Right kidney (tissue), 9 donors: ENCODE measurements at places on chromosomes 5 and 9.

GRCh38 chr5:124056991-124057723, 545.2 kb downstream of the CSNK1G3 start:
- DNase-seq: peak; percentile 50

GRCh38 chr9:130939405-130940026, 469 bp upstream of the FIBCD1 start:
- DNase-seq: peak; percentile 72

DNA sequence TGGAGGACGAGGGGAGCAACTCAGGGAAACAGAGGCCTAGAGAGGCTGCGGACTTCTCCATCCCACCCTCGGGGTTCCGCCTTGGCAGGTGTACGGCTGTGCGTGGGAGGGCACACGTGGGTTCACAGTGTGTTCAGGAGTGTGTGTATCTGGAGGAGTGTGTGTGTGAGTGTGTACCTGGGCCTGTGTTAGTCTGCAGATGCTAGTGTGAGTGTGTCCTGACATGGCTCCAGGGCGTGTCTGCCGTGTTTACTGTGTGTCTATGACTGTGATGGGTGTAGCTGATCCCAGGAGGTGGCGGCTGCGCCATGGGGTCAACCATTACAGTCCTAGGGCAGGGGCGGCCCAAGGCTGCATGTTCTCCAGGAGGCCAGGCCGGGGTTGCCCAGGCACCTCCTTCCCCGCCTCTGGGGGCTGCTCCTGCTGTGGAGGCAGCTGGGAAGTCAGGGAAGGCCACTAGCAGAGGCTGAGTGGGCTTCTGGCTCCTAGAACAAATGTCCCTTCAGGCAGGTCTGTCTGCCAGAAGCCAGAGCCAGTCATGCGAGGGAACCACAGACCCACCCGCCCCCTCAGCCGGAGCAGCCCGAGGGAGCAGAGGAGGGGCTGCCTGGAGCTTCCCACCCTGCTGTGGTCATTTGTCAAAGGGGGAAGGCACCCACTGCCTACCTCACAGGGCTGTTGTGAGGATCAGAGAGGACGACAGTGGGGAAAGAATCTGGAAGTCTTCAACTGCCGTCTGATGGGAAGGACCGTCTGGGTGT, 21.4 kb downstream of the CRB2 start:
- DNase-seq: peak; percentile 59

DNA sequence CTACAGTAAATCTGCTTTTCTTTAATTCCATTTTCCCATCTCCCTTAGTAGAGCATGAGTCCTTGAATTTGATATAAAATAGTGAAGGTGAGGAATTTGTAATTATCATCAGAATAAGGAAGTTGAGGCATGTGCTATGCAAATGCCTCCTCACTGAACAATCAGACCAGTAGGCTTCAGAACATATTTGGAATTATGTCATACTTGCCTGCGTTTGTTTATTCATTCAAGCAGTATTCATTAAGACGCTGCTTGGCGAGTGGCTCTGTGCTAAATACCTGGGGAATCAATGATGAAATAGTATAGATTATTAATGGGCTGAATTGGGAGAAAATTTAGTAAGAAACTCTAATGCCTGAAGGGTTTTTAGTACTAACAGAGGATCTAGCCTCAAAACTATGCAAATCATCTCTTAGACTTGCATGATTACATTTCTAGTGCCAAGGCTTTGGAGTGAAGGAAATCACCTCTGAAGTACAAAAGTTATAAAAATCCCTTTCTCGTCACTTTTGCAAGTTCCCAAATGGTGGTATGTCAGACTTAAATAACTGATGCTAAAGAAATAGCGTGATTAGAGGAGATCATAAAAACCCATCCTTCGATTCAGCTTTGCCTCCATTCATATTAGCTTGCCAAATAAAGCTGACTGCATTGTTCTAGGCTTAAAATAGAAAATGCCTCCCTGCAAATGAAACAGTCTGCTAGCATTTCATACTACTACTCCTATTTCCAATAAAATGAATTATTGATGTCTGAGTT, 141.7 kb downstream of the PCSK5 start:
- DNase-seq: no peak

DNA sequence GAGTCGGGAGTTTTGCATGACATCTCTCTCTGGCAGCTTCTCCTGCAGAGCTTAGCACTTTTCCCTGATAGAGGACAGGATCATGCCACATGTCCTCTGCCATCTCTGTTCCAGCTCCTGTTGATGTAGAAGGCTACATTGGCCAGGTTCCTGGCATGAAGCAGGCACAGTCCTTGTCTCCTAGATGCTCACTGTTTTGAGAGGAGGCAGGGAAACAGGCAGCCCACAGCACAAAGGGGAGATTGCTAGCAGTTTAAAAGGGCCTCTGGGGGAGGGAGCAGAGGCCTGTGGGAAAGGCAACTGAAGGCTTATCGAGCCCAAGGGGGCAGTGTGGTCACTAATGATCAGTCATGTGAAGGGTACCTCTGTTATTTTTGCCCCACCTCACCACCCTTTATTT, 10.7 kb downstream of the ARHGAP26 start:
- DNase-seq: no peak

DNA sequence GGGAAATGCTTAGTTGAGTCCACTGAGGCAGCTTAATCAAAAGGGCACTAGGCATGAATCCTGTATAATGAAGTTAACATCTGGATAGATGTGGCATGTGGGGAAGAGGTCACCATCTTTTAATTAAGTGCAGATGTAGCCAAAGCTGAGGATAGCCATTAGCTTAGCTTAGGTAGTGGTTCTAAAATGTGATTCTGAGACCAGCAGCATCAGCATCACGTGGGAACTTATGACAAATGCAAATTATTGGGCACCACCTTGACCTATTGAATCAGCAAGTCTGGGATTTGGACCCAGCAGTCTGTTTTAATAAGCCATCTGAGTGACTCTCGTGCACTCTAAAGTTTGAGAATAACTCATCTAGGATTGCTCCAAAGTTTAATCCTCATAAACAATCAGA, 63.8 kb downstream of the SNCAIP start:
- no peak for DNase-seq

- no peak for DNase-seq
These were observed 46.3 kb downstream of the SMIM15 start for GRCh38 chr5:61115968-61116367.

DNA sequence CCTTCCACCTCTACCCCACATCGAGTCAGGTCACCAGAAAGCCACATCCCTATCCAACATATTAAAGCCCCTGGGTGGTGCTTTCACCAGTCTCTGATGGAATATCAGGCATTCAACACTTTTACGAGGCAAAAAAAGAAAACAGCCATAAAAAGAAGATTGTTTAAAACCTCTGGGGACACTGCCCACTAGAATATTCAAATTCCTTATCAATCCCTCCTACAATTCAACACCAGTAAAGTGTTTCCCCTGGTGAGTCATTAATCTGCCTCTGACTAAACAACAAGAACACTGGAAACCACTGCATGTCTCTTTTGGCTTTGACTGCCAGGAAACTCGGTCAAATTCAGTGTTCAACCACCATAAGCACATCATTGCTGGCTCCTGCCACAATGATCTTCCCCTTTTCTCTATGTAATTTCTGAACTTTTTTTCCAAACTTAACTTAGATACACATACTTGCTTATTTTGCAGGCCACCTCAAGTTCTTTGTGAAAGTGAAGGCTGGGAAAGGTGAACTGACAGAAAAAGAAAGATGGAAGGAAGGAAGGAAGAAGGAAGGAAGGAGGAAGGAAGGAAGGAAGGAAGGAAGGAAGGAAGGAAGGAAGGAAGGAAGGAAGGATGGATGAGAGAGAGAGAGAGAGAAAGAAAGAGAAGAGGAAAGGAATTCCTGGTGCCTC, 105.3 kb downstream of the PAX5 start:
- DNase-seq: no peak

DNA sequence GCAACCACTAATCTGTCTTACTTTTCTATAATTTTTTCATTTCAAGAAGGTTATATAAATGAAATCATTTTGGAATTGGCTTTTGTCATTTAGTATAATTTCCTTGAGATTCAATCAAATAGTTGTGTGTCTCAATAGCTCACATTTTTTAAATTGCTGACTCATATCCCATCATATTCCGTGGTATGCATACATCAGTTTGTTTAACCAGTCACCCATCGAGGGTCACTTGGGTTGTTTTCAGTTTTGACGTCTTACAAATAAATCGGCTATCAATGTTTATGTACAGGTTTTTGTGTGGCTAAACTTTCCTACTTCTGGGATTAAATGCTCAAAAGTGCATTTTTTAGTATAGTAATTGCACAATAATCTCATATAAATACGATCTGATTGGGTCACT, 185.5 kb downstream of the TAF11L14 start:
- DNase-seq: no peak

- peak; percentile 30 for DNase-seq
These were observed 68.6 kb upstream of the DPYSL3 start for GRCh38 chr5:147578228-147579024.

DNA sequence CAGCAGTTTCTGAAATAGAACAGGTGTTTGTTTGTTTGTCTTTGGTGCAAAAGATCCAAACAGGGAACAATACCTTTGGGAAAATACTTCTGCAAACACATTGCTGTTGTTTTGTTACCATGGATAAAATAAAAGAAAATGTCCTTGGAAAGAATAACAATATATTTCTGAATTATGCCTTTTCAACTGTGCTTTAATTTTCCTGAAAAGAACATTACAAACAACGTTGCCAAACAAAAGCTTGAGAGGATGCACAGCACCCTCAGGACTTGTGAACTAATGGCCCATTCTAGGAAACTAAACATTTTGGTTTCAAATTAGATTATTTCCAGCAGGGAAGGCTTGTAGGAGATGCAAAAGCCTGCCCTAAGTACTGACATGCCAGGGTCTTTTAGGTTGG, 967.2 kb downstream of the TLE4 start:
- no peak for DNase-seq

GRCh38 chr5:143086908-143087637, 316.4 kb downstream of the NR3C1 start:
- DNase-seq: peak; percentile 35

DNA sequence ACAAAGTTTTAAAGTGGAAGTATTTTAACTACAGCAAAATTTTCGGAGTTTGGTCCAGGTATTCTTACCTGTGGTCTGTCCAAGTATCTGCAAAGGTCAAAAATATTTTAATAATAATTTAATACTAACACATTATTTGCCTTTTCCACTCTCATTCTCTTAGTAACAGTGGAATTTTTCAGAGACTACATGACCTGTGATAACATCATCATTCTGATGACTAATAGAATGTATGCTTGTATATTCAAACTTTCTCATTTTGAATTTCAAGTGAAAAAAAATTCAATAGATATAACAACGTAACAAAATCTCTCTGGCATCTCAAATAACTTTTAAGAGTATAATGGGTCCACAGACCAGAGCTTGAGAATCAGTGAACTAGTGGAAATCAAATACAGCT, 78.3 kb downstream of the FBXL17 start:
- DNase-seq: no peak

- DNase-seq: no peak
These were observed 288.3 kb upstream of the CDH18 start for GRCh38 chr5:20276061-20276958.

- no peak for DNase-seq
These were observed 49.0 kb downstream of the DAPK1 start for GRCh38 chr9:87546704-87547103.

- DNase-seq: no peak
These were observed 6.3 kb downstream of the MEF2C start for GRCh38 chr5:88876714-88877113.

DNA sequence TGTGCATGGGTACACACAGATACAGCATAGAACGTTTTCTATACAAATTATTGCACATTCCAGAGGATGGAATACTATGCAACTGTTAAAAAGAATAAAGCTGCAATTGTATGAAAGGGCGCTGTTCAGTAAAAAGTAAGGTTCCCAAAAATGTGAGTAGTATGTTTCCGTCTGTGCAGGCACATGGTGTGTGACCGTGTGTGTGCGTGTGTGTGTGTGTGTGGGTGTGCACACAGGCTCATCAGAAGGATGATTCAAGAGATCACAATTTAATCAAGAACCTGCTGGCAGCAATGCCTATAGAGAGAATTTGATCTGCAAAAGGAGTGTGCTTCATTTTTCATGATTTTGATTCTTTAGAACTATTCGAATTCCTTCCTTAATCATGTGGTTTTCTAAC, 76.3 kb downstream of the SEMA4D start:
- no peak for DNase-seq

- DNase-seq: no peak
These were observed 168.6 kb upstream of the MVB12B start for GRCh38 chr9:126157826-126158587.

GRCh38 chr5:95682891-95683290, at the start of gene SPATA9:
TSS of gene SPATA9 (minus strand) at chr5:95682991. CDS start at chr5:95682854, 137 bp downstream.
- DNase-seq: no peak

DNA sequence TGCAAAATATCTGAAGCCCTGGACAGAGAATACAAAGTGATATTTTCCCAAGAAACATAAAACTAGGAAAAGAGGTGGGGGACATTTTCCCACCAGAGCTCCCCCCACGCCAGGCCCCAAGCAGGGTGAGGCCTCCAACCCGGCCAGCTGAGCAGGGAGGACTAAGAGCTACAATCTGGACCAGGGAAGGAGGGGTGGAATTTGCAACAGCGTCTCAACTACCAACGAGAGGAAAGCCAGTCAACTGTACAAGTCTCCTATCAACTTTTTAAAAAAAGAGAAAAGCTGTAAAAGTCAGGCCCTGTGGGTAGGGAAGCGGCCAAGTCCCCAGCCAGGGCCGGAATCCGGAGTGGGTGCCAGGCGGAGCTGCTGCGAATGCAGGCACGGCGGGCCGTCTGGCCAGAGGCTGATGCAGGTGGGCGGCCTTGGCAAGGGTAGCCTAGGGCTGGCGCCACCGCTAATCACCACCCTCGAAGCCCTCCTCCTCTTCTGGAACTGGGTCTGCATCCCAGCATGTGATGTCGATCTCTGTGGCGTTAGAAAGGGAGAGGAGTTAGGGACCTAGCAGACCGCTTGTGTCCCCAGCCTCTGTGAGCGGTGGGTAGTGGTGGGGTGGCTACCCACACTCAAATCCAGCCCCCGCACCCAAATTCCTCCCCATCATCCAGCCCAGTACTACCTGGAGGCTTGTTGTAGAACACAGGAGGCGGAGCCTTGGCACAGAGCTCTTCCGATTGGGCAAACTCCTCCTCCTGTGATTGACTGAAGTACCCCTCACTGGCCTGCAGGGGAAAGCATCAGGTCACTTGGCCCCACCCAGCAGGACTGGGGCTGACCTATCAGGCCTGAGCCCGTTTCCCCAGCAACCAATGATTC, 10.6 kb downstream of the PRR7 start:
- peak; percentile 63 for DNase-seq

DNA sequence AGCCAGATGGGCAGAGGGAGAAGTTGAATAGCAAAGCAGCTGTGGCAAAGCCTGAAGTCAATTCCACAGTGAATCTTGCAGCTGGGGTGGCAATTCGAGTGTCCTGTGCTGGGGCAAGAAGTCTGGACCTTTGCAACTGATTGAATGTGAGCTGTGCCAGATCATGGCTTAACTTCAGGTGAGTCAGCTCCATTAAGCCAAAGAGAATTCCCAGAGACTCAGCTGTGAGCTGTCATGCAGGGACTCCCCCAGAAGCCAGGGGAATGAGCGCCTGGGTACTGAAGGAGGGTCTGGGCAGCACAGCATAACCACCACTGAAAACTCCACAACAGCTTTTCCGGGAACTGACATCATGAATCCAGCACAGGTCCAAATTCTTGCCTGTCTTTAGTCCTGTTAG, 153.5 kb upstream of the TRPC7 start:
- DNase-seq: no peak

GRCh38 chr5:111829701-111830100, 72.7 kb upstream of the NREP start:
- DNase-seq: no peak

GRCh38 chr9:130232899-130233586, 32.5 kb upstream of the HMCN2 start:
- no peak for DNase-seq
